HCT116 (cell line): ENCODE measurements at places on chromosomes 16 and 17.

GRCh38 chr17:73232587-73233373, 28.9 kb downstream of the CPSF4L start:
- no peak for DNase-seq

DNA sequence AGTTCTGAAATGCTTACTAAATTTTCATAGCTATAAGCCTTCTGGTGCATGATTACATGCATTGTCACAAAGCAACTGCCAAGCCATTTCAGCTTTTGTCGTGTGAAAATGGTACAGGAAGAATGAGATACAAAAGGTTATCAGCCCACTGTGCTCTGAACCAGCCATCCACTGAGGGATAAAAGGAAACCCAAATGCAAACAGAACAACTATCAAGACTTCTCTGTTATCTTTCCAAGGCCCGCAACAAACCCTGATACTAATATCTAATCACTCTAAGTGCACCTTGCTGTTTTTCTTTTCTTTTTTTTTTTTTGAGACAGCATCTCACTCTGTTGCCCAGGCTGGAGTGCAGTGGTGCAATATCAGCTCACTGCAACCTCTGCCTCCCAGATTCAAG, 109.0 kb downstream of the FTO start:
- DNase-seq, result no peak

- DNase-seq, result peak; percentile 58
Observed at GRCh38 chr16:18969050-18969854, 14.5 kb upstream of the TMC7 start.

DNA sequence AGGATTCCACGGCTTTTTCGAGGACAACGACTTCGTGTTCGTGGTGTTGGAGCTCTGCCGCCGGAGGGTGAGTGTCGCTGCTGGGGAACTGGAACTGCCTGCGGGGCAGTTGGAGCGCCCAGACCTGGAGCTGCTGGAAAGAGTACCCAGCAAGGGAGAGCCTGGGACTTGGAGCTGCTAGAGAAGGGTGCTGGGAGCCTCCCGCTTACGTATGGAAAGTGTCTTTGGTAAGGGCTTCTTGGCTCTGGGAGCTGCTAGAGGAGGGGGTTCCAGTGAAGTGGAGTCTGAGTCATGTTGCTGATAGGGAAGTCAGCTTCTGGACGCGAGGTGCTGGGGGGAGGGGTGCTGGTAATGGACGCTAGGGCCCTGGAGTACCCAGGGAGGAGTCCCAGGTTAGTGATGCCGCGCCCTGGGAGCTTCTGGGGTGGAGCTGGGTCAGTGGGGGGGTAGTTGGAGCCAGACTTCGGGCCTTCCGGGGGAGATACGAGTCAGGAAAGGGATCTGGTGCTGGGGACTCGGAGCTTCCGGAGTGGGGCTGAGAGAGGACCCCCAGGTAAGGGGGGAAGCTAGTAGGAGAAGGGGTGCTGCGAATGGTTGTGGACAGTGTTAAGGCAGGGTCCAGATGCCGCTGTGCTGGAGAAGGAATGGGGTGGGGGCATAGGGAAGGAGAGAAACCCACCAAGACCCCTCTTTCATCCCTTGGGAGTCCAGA, 741 bp downstream of the PLK1 start:
- DNase-seq, result no peak

DNA sequence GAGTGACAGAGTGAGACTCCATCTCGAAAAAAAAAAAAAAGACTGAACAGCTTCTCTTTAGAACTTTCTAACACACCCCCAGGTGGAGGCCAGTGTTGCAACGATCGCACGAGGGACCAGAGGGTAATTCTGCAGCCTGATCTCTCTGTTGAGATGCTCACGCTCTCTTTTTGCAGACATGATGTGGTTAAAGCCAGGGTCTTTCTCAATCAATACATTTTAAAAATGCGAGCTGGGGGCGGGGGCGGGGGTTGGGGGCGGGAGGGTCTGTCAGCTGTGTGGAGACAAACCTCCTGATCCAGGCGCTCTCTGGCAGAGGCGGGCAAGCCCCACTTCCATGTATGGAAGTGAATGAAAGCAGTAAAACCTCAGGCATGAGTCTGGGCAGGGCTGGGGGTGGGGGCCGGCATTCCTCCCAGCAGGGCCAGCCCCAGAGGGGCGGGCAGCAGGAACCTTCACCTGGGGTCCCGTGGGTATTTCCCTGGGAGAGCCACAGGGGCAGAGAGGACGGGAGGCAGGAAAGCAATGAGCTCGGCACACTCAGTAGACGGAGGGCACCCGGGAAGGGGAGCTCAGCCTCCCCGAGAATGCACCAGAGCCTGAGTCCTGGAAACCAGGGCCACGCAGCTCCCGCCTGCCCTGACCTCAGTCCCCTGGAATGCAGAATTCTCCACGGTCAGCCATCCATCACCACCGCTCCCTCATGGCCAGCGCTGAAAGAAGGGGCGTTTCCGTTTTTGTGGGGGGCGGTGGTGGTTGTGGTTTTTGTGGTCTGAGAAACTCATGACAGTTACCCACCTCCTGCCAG, 28.0 kb downstream of the NXN start:
- no peak for DNase-seq

DNA sequence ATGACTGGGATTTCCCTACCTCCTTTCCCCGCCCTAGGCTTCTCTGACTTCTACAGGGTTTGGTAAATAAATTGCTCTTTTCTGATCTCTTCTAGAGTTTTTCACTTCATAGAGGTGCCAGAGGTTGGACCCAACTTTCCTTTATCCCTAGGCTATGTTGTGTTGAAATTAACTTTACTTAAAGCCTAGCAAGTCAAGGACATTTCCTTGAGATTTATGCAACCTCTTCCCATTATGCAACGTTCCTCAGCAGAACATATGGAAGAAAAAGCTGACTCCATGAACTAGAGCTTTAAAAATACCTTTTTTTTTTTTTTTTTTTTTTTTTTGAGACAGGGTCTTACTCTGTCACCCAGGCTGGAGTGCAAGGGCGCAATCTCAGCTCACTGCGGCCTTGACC, 15.5 kb downstream of the MPO start:
- no peak for DNase-seq

DNA sequence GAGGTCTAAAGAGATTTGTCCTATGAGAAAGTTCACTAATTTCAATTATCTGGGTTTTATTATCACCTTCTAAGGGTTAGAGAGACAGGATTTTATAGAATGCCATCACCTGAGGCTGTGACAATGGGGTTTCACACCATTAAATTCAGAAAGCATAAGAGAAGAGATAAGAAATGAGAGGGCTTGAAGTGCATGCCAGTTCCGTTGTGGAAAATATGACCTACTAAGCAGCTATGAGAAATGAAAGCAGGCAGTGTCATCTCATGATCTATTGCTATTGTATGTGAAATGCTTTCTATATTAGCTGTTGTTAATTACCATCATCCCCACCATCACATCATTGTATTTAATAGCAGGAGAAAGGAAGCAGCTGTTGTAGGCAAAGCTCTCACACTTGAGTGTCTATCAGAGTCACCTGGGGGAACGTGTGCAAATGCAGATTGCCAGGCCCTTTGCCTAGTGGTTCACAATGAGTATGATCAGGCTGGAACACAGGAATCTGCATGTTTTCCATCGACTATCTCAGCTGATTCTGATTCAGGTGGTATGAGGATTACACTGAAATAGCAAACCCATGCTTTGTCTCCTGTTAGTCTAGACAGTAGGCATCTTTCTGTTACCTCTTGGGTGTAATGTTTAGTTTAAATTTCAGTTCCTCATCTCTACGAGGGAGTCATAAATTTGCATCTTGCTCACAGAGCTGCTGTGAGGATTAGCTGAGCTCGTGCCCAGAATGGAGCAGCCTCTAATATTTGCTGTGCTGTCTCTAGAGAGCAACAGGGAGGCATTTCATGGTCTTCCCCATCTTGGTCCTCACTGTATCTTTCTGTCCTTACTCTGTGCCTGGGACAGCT, 256.4 kb downstream of the CDH13 start:
- DNase-seq, result no peak

- no peak for DNase-seq
Observed at GRCh38 chr17:47694581-47695428, 844 bp downstream of the TBKBP1 start.

DNA sequence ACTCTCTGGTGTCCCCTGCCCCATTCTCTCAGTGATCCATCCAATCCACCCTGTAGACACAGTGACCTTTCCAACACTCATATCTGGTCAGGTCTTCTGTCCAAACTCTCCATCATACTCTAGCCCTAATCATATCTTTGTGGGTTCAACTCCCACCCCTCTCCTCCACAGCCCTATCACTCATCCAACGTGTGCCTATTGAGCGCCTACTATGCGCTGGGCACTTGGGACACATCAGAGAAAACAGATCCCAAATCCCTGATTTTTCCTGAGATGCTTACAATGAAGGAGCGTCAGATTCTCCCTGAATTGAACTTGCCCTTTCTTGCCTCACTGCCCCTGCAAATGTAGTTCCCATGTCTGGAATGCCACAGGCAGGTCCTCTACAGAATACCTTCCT, 1.8 kb downstream of the DCTPP1 start:
- DNase-seq, result no peak

DNA sequence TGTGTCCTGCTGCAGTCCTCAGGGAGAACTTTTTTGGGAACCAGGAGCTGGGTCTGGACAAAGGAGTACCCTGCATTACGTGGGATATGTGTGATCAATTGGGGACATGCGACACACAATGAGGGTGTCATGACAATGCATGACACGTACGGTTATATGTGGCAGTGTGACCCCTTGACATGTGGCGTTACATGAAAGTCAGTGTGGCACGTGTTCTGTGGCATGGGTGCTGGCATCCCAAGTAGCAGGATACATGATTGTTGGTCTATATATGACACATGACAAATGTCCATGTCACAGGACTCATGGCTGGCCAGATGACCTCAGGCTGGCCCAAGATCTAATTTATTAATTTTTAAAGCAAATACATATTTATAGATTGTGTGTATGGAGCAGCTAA, 9.7 kb upstream of the CPNE2 start:
- no peak for DNase-seq

GRCh38 chr17:1108478-1108764, 71.4 kb downstream of the ABR start:
- DNase-seq, result no peak

DNA sequence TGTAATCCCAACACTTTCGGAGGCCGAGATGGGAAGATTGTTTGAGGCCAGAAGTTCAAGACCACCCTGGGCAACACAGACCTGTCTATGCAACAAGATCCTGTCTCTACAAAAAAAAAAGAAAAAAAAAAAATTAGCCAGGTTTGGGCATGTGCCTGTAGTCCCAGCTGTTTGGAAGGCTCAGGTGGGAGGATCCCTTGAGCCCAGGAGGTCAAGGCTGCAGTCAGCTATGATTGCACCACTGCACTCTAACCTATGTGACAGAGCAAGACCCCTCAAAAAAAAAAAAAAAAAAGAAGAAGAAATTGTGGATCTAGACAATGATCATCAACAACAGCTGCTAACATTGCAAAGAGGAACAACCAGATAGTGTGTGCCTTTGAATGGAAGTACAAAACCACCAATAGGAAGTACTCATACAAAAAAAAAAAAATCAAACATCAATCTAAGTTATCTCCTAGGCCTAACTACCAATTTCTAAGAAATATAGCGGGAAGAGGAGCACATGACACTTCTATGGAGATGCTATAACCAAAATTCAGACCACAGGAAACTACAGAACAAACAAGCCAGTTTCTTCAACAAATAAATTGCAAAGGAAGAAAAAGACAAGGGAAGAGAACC, 258.7 kb downstream of the MRTFB start:
- DNase-seq, result no peak

DNA sequence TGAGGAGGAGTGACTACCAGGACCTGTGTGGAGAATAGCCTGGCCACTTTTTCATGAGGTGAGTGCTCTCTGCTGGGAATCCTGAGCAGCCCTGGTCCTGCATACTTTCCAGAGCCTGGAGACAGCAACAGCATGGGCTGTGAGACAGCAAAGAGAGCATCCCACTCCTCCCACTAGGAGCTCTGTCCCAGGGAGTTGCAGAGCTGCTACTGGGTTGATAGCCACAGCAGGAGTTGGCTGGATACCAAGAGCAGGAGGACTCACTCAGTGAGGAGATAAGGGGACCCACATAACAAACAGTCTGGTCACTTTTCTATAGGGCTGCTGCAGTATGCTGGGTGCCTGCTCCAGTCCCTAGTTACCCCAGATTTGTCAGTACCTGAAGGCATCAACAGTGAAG, 439.3 kb upstream of the CDH8 start:
- DNase-seq, result no peak

- no peak for DNase-seq
Observed at GRCh38 chr17:9239246-9239792, 218.0 kb downstream of the NTN1 start.

DNA sequence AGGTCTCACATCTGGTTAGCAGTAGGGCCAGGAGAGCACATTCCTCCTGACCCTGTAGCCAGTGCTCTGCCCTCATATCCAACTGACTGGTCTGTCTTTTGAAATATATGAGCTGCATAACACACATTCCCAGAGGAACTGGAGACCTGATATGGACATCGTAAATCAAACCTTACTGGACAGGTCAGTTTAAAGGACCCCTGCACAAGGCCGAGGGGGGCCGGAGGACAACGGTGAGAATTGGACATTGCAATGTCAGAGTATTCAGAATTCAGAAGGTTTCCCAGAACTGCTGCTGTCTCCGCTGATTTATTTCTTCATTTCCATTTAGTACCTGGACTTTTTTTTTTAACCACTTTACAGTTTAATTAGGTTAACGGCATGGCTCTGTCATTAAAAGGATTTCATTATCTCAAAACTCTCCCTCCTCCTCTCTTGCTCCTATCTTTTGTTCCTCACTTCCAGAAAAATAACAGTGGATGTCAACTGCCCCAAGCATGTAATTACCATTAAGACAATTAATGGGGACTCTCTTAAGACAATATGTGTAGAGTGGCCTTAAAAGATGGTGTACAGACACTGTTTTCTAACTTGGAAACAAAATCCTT, 4.9 kb downstream of the PMFBP1 start:
- no peak for DNase-seq

DNA sequence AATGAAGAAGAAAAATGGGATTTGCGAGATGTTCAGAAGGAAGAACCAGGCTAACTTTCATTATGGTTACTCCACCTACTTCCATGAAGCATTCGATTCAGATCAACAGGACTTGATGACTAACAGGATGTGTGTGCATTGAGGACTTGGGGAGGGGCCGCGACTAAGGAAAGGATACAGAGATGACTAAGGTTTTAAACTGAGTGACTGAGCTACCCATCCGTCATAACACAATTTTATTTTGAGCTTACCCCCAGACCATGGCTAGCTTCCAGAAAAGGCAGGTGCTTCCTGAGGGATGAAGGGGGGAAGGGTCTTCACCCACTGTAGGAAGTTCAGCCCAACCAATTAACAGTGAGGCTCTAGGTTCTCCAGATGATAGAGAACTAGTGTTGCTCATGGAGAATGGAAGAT, 2.5 kb upstream of the CDYL2 start:
- no peak for DNase-seq
